Activated T-helper 9 cell treated with anti-CD3 and anti-CD28 coated beads, Interleukin-2, amount 50 U/mL, for 16 hours (primary cell): ENCODE measurements at places on chromosomes 4 and X.

GRCh38 chrX:10399043-10399741 is 221.2 kb downstream of the MID1 start:
- no peak for DNase-seq

DNA sequence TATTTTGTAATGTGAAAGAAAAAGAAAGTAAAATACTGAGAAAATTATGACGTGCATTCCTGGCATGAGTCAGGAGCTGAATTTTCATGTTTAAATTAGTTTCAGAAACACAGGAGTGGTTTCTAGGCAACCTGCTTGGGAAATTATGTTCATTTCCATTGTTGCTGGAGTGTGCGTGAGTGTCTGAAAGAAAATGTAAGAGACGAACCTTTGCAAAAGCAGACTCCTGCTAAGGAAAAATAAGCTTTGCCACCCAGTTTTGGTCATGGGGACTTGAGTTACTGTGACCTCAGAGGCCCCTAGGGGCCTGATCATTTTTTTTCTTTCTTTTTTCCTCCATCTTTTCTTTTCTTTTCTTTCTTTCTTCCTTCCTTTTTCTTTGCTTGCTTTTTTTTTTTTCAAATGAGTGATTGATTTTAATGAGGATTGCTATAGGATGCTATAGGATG is 18.8 kb upstream of the CHRNA9 start:
- DNase-seq, result no peak

DNA sequence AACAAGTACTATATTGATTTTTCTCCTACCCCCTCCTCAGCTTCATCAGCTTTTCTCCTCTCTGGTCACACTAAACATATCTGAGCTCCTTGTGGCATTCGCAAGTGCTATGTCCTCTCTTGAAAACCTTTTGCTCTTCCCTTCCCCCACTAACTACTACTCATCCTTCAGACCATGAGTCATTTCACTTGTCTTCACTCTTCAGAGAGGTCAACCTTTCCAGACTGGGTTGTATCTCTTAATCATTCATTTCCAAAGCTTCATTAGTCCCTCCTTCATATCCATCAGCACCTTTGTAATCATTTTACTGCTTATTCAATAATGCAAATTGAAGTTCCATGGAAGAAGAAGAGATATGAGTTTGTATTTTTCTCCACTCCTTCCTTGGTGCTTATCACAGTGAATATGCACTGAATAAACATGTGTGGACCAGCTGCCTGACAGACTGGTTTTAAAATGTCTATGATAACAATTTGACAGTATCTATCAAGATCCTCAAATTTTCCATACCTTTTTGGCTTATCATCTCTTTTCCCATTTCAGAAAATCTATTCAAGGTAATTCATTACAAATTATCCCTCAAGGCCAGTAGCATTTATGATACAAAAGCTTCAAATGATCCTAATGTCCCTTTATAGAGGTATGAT is 28.4 kb downstream of the DDX60L start:
- no peak for DNase-seq

- peak; percentile 44 for DNase-seq
Observed at GRCh38 chr4:26319949-26320537, 771 bp upstream of the RBPJ start.

DNA sequence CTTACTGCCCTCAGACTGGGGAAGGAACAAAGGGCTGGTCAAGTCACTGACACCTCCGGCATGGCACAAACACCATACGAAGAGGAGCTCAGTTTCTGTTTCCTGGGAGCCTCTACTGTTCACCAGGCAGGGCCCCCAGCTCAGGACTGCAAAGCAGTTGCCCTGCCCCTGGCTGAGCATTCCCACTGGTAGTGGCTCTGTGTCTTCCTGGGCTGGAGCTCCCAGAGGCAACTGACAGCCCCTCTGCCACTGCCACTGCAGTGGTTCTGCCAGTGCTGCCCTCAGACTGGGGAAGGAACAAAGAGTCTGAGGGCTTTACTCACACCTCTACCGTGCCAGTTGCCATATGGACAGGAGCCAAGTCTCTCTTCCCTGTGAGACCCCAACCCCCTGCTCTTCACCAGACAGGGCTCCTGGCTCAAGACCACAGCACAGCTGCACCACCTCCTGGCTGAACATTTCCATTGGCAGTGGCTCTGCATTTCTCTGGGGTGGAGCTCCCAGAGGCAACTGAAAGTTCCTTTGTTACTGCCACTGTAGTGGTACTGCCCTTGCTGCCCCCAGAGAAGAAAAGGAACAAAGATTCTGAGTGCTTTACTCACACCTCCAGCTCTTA is 67.9 kb downstream of the SMARCA5 start:
- DNase-seq, result no peak

- DNase-seq, result peak; percentile 41
Observed at GRCh38 chr4:4461850-4462249, 74.9 kb downstream of the NSG1 start.

DNA sequence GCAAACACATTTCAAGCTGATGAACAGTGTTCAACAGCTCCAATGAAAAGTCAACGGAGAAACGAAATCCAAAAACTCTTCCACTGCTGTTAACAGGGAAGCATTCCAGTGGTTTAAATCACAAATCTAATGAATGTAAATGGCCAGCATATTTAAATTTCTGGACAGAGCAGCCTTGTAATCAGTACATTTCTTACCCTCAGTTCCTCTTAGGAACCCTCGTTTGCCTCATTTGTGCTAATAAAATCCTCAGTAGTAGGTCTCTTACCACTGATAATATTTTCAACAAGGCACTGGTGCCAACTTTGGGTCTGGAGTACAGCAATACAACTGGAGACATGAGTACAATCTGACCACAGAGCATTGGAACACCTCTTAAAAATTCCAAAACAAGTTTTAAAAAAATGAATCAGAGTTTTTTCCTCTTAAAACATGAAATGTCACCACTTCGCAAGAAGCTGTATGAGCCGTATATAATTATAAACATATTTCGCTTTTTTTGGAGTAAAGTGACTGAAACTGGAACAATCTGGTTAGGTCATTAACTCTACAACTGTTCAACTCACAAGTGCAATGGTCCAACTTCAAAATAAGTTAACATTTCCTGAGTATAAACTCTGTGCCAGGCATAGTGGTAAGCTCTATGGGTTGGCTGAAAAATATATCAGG is 211.2 kb downstream of the CPEB2 start:
- no peak for DNase-seq

GRCh38 chr4:2859514-2859913 is 15.9 kb downstream of the ADD1 start:
- no peak for DNase-seq

DNA sequence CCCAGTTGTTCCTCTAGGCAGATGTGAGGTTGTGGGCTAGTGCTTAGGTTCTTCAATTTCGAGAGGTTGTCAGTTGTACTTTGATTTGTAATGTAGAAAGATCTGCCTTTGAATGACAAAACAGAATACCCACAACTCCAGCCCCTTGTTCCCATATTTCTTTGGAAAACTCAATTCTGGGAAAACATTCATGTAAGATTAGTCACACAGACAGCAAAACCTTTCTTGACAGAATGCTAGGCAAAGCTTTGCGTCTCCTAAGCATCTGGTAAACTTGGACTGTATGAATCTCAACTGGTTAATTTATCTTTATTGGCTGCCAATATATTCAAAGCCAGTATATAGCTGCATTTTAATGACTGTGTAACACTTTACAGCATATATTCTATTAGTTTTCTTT is 34.9 kb downstream of the NOCT start:
- no peak for DNase-seq

DNA sequence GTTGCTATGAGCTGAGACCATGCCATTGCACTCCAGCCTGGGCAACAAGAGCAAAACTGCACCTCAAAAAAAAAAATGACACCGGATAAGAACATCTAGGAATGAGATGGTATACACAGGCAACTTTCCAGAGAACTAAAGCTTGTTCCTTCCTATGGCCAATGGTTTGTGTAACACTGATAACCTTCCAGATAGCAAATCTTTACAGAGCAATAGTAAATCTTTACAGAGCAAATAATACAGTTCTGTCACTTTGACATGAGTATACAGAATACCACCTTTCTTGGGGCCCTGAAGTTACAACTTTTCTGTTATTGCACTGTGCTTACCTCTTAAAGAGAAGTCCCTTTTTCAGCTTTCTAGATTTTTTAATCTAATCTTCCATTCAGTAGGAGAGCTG is 91.6 kb downstream of the CD99L2 start:
- no peak for DNase-seq

DNA sequence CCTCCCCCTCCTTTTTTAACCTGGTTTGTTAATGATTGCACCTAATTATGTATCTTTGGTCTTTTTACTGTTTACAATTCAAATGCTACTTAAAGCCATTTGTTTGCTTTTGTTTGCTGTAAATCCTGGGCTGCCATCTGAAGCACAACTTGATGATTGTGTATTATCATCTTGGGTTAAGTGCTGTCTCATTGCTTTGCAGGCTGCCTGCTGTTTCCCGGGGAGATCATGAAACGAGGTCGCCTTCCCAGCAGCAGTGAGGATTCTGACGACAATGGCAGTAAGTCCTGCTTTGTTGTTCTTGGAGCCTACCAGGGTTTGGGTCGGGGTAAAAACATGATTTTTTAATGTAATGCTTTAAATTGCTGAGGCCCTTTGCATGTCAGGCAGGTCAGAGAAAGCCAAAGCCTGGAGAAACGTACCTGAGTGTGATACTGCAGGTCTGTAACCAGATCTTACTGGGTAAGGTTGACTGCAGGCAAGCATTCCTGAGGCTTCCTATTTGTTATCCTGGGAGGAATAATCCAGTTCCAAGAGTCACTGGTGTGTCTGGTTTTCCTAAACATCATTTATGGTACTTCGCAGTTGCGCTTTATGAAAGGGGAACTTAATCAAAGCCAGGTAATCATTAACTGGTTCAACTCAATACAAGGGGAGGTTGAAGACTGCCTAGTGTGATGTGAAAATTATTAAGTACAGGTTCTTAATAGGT is 22.2 kb downstream of the JADE1 start:
- no peak for DNase-seq

GRCh38 chr4:58808817-58809216 is 1698.6 kb upstream of the IGFBP7 start:
- DNase-seq, result no peak

DNA sequence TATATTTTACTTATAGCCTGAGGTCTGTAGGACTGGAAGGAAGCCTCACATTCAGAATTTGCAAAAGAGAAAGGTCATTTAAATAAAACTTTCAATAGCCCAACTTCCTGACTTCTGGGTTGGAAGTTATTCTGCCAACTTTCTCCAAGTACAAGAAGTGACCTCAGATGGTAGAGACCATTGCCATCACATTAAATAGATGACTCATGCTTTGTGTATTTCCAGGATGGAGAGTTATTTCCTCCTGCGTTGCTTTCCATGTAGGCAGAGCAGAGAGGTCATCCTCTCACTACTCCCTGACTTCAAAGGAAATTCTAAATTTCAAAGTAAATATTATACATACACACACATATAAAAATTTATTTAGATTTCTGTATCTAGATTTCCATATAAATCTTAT is 73.0 kb upstream of the NR3C2 start:
- DNase-seq, result no peak
